Ascending aorta (tissue), 2 donors: ENCODE measurements at places on chromosomes 3 and 15.

- H3K4me1 ChIP-seq, result no peaks in the 10 kb centered on the region
- no peak for DNase-seq
- H3K36me3 ChIP-seq, result no peaks in the 10 kb centered on the region
- no peak overlapping the region for H3K27ac ChIP-seq
- no peaks in the 10 kb centered on the region for H3K27me3 ChIP-seq
Observed at GRCh38 chr3:131036200-131036816, 9.6 kb downstream of the NEK11 start.

GRCh38 chr3:4894891-4895530 is 84.2 kb upstream of the BHLHE40 start:
- no peak overlapping the region for H3K4me3 ChIP-seq
- no peak for DNase-seq
- H3K36me3 ChIP-seq, result no peaks in the 10 kb centered on the region
- H3K27ac ChIP-seq, result no peak overlapping the region
- peaks cover 15% of the 10 kb centered on the region for H3K4me1 ChIP-seq

DNA sequence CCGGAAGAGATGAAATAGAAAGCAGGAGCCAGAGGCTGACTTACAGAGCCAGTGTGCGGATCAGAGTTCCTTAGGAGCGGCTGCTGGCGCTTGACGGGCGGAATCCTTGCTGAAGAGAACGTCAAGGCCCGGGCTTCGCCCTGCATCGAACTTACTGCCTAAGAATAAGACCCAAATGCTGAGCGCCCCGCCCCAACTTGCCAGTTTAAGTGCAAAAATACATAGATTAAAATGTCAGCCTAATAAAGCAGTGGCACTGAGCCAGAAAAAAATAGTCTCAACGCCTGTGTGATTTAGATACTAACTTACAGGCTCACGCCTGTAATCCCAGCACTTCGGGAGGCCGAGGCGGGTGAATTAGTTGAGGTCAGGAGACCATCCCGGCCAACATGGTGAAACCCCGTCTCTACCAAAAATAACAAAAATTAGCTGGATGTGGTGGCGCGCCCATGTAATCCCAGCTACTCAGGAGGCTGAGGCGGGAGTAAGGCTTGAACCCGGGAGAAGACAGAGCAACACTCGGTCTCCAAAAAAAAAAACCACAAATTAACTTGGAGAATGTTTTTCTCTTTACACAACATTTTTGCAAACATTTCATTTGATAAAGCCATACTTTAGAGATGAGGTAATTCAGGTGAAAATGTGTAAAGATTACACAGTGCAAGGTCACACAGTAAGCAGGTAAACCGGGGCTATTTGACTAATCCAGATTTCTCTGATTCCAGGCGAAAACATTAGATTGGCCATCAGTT is 1.2 kb upstream of the UBP1 start:
- no peaks in the 10 kb centered on the region for H3K27me3 ChIP-seq
- peaks cover 8% of the 10 kb centered on the region for H3K4me1 ChIP-seq
- peak overlapping the region; percentile 88 for H3K27ac ChIP-seq
- peak overlapping the region; percentile 96 for H3K4me3 ChIP-seq
- DNase-seq, result no peak

GRCh38 chr15:89074402-89075012 is 13.7 kb upstream of the ABHD2 start:
- H3K4me1 ChIP-seq, result no peaks in the 10 kb centered on the region
- no peaks in the 10 kb centered on the region for H3K27me3 ChIP-seq
- no peak for DNase-seq

DNA sequence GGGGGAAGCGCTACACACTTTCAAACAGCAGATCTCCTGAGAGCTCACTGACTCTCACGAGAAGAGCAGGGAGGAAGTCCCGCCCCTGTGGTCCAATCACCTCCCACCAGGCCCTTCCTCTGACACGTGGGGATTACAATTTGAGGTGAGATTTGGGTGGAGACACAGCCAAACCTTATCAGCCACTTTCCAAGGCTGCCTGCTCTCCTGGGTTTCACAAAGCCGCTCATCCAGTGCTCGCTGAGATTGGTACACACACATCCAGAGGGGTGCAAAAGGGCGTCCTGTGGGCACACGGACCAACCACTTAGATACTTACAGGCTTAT is 23.1 kb downstream of the XXYLT1 start:
- DNase-seq, result no peak
- no peaks in the 10 kb centered on the region for H3K4me1 ChIP-seq
- H3K4me3 ChIP-seq, result no peak overlapping the region
- H3K36me3 ChIP-seq, result no peaks in the 10 kb centered on the region
- no peak overlapping the region for H3K27ac ChIP-seq

GRCh38 chr15:31001702-31002101 is 10.3 kb upstream of the MTMR10 start:
- no peak overlapping the region for H3K27ac ChIP-seq
- no peak overlapping the region for H3K4me3 ChIP-seq
- no peaks in the 10 kb centered on the region for H3K4me1 ChIP-seq
- DNase-seq, result no peak
- H3K36me3 ChIP-seq, result no peaks in the 10 kb centered on the region
- H3K27me3 ChIP-seq, result no peaks in the 10 kb centered on the region

- H3K27me3 ChIP-seq, result no peaks in the 10 kb centered on the region
- H3K36me3 ChIP-seq, result no peaks in the 10 kb centered on the region
- H3K27ac ChIP-seq, result no peak overlapping the region
- no peak for DNase-seq
- no peak overlapping the region for H3K4me3 ChIP-seq
Observed at GRCh38 chr3:106629215-106629832, 747.9 kb upstream of the CCDC54 start.

- no peaks in the 10 kb centered on the region for H3K4me1 ChIP-seq
- no peaks in the 10 kb centered on the region for H3K36me3 ChIP-seq
- no peak overlapping the region for H3K27ac ChIP-seq
- H3K27me3 ChIP-seq, result no peaks in the 10 kb centered on the region
- no peak for DNase-seq
Observed at GRCh38 chr15:59867086-59867855, 136.8 kb upstream of the FOXB1 start.

DNA sequence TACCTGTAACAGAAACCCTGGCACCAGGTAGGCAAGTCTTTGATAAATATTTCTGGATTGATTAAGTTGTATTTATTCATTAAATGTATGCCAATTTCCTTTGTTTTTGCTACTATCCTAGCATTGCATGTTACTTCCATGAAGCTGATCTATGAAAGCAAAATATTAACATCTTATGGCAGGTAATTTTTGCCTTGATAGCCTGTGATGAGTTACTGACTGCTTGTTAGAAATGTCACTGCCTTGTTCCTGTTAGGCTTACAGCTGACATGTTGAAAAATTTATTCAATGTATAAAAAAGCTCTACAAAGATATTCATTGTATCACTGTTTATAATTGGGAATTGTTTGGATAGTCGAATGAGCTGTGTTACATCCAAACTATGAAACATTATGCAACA is 830.1 kb downstream of the TUSC7 start:
- H3K27ac ChIP-seq, result no peak overlapping the region
- no peak overlapping the region for H3K4me3 ChIP-seq
- H3K4me1 ChIP-seq, result no peaks in the 10 kb centered on the region
- no peaks in the 10 kb centered on the region for H3K27me3 ChIP-seq

- peak overlapping the region; percentile 88 for H3K27ac ChIP-seq
- no peaks in the 10 kb centered on the region for H3K27me3 ChIP-seq
- peak overlapping the region; percentile 54 for H3K4me3 ChIP-seq
- peaks cover 20% of the 10 kb centered on the region for H3K4me1 ChIP-seq
- peak; percentile 75 for DNase-seq
- no peaks in the 10 kb centered on the region for H3K36me3 ChIP-seq
Observed at GRCh38 chr3:13022348-13023234, 50.6 kb downstream of the IQSEC1 start.

GRCh38 chr3:179958759-179959158 is 78.0 kb downstream of the PEX5L start:
- H3K27me3 ChIP-seq, result no peaks in the 10 kb centered on the region
- DNase-seq, result no peak
- H3K27ac ChIP-seq, result no peak overlapping the region

DNA sequence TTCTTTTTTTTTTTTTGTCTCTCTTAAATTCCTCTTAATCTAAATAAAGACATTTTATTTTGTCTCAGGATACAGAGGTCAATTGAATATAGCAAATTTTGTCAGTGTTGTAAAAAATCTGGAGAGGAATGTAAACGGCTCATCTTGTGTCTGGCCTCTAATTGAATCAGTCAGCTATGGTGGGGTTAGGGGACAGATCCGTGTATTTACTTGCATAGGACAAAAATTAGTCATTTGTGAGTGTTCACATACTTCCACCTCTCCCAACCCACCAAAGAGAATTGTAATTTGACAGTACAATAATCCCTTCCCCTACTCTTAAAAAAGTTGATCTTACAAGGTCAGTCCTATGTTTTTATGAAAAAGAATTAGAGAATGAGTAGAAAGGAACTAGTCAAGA is 18.3 kb downstream of the PPARG start:
- H3K27me3 ChIP-seq, result no peaks in the 10 kb centered on the region
- no peak overlapping the region for H3K27ac ChIP-seq
- no peak for DNase-seq
- no peaks in the 10 kb centered on the region for H3K4me1 ChIP-seq

DNA sequence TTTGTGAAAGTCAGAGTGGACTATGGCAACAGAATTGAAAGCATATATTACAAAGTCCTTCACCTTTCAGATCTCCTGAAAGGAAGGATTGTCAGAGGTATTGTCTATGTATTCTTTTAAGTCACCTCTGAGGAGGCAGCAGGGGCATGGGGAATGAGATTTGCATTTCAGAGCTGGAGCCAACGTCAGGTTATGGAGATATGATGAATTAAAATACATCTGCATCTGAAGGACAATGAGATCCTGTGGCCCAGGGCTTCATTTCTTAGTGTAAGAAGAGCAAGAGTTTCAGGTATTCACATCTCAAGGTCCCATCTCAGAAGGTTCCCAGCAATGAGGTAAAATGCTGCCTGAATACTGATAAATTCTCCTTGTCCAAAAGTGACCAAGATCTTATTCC is 695.8 kb downstream of the TUSC7 start:
- H3K4me3 ChIP-seq, result no peak overlapping the region
- H3K36me3 ChIP-seq, result no peaks in the 10 kb centered on the region
- H3K27ac ChIP-seq, result no peak overlapping the region
- no peaks in the 10 kb centered on the region for H3K4me1 ChIP-seq
- DNase-seq, result no peak

DNA sequence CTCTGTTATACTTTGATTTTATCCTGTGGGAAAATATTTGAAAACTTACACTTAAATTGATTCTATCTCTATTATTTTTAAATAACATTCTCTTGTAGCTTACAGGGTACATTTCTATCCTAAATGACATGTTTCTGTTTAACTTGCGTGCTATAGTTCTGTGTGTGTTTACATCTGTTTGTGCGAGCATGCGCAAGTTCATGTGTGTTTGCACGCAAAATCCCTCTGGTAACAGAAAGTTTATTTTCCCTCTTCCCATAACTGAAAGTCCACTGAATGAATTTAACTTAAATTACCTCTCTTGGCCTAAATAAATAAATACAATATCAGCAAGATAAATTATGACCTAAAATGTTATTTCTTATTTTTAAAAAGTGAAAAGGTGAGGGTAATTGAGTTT is 117.3 kb upstream of the NEO1 start:
- no peaks in the 10 kb centered on the region for H3K27me3 ChIP-seq
- H3K4me3 ChIP-seq, result no peak overlapping the region
- H3K36me3 ChIP-seq, result no peaks in the 10 kb centered on the region
- no peak for DNase-seq
- H3K27ac ChIP-seq, result no peak overlapping the region

- H3K4me1 ChIP-seq, result no peaks in the 10 kb centered on the region
- no peak overlapping the region for H3K27ac ChIP-seq
- H3K36me3 ChIP-seq, result no peaks in the 10 kb centered on the region
- no peak for DNase-seq
- no peak overlapping the region for H3K4me3 ChIP-seq
- no peaks in the 10 kb centered on the region for H3K27me3 ChIP-seq
Observed at GRCh38 chr3:107612664-107613084, 89.9 kb downstream of the BBX start.

DNA sequence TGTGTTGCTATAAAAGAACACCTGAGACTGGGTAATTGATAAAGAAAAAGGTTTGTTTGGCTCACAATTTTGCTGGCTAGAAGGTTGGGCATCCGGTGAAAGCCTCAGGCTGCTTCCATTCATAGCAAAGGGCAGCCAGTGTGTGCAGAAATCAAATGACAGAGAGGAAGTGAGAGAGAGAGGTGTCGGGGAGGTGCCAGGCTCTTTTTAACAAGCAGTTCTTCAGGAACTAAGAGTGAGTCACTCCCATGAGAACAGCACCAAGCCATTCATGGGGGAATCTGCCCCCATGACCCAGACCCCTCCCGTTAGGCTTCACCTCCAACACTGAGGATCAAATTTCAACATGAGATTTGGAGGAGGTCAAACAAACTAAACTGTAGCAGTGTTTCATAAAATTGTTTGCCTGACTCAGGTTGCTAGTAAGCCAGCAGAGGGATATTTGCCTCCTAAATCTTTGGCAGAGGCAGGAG is 4.5 kb upstream of the PARP15 start:
- H3K4me3 ChIP-seq, result no peak overlapping the region
- peaks cover 4% of the 10 kb centered on the region for H3K4me1 ChIP-seq
- peaks cover 41% of the 10 kb centered on the region for H3K36me3 ChIP-seq
- no peak for DNase-seq

- no peaks in the 10 kb centered on the region for H3K36me3 ChIP-seq
- no peak overlapping the region for H3K27ac ChIP-seq
- DNase-seq, result no peak
- H3K4me1 ChIP-seq, result peaks cover 2% of the 10 kb centered on the region
Observed at GRCh38 chr3:19065027-19065426, 83.3 kb upstream of the KCNH8 start.

- no peak for DNase-seq
- H3K36me3 ChIP-seq, result peaks cover 32% of the 10 kb centered on the region
- no peaks in the 10 kb centered on the region for H3K27me3 ChIP-seq
Observed at GRCh38 chr3:52839892-52840545, 5.2 kb upstream of the MUSTN1 start.

GRCh38 chr3:84209474-84209873 is 749.3 kb upstream of the CADM2 start:
- H3K27me3 ChIP-seq, result no peaks in the 10 kb centered on the region
- no peak overlapping the region for H3K4me3 ChIP-seq
- no peaks in the 10 kb centered on the region for H3K36me3 ChIP-seq
- H3K4me1 ChIP-seq, result no peaks in the 10 kb centered on the region
- DNase-seq, result no peak

GRCh38 chr3:8608791-8609467 is 35.7 kb downstream of the SSUH2 start:
- no peaks in the 10 kb centered on the region for H3K27me3 ChIP-seq
- H3K4me3 ChIP-seq, result no peak overlapping the region
- peaks cover 12% of the 10 kb centered on the region for H3K4me1 ChIP-seq
- no peak overlapping the region for H3K27ac ChIP-seq
- no peak for DNase-seq
- H3K36me3 ChIP-seq, result no peaks in the 10 kb centered on the region

DNA sequence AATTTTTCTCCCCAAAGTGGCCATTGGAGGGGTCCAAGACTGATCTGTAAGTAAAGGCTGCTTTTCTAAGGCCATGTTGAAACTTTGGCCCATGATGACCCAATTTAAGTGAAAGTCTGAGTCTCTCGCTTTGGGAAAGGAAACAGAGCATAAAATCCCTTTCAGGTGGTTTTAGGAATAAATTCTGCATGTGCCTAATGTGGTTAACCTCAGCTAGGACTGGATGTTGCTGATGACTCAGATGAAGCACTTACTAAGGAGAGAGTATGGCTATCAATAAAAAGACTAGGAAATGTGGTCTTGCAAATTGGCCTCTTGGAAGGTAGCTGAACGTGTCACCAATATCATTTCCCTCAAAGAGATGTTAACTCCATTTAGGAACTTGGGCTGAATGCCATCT is 458.5 kb downstream of the AGBL1 start:
- no peaks in the 10 kb centered on the region for H3K4me1 ChIP-seq
- H3K27me3 ChIP-seq, result no peaks in the 10 kb centered on the region
- no peak for DNase-seq
- no peak overlapping the region for H3K4me3 ChIP-seq
